ENCODE measurements at places on chromosomes 2 and 18. TPM values are rescaled to one million over a fixed set of nuclear protein-coding genes. Genes with fewer than 3 reads are reported as not detected.

DNA sequence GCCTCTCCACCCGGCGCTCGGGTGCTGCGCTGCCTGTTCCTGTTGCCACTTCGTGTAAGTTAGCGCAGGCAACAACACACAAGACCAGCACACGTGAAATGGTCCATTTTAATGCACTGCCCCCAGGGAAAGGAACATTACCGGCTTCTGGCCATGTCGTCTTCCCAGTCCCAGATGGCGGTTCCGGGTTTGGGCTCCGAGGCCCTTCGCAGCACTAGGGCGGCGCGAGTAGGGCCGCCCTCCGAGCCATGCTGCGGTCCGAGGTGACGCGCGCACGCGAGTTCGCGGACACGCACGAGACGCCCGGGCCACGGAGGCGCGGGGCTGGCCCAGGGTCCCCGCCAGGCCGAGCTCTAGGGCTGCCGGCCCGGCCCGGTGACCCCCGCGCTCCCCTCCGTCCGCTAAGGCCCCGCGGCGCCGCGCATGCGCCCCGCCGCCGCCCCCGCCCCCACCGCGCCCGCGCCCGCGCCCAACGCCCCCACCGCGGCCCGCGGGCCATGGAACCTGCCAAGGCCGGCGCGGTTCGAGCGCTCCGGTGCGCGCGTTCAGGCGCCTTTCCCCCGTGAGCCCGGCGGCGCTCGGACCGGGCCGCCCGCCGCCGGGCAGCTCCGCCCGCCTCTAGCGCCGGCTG lies 367 bp upstream of the ZNF236 start:
- DNase-seq: peak; percentile 60

GRCh38 chr2:240245184-240245583 lies 104.7 kb upstream of the OTOS start:
- DNase-seq: no peak

DNA sequence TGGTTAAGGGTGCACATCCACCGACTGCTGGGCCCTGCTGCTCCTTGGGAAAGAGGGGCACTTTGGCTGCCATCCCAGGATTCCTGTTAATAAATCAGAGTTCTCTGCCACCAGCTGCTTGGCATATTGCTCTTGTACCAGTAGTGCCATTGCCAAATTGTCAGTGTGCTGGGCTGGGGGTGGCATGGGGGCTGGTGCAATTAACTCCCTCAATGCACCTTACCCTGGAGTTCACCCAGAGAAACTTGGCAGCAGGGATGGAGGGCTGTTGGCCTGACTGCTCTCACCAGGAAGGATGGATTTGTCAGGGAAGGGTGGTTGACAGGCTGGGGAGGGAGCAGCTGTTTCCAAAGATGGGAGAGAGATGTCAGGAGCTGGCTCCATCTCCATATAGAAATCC lies 94.6 kb upstream of the SKOR2 start:
- no peak for DNase-seq

DNA sequence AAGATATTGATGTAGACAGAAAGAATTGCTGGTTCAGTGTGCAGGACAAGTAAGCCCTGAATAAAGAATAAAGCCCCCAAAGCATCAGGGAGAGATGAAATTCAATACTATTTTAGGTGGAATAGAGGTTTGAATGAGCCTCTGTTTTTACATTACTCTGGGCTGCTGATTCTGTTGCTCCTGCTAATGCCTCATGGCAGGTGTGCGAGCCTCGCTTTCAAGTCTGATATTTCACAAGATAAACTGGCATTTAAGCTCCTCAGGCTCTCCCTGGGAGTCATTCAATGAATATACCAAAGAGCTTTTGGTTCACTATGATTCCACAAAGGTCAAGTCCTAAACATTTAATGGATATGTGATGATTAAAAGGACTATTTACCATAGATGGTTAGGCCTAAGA lies 601.0 kb upstream of the SLC39A10 start:
- no peak for DNase-seq

- peak; percentile 23 for DNase-seq
These were observed 800 bp downstream of the TTC21B start for GRCh38 chr2:165952741-165953211.

DNA sequence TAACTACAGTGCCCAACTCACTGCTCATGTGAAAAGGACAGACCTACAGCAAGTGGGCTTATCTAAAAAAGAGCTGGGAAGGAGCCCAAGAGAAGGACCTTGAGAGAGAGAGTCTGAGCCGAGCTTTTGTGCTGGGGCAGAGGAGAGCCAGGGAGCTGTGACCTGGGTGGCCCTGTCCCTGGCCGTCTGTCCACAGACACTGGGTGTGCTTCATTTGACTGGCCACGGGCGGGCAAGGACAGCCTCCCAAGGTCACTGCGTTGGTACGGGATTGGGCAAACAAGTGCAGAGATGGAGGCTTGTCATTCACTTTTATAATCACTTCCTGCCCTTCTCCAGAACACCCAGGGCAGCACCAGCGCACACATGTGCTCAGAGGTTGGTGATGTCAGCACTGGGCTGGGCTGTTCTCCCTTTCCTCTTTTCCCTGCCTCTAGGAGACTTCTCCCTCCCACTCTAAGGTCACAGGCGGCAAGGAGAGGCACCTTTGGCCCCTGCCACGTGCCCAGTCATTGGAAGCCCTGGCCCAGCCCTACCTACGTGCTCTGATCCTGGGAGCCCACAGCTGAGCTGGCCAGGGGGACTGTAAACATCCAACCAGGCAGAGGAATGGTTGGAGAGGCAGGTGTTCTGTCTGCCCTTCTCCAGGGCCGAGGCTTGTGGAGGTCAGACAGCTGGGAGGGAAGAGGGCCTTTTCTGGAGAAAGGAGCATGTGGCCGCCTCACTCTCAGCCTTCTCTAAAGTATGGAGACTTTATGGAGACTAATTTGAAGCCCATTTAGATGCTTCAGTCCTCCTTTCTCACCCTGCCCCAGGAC lies 6.4 kb upstream of the PSD4 start:
- no peak for DNase-seq

- no peak for DNase-seq
These were observed 923.3 kb upstream of the DDX18 start for GRCh38 chr2:116891191-116891590.

GRCh38 chr2:85790499-85791188 lies 36.9 kb downstream of the ATOH8 start:
- no peak for DNase-seq

GRCh38 chr2:30371772-30372373 lies 75.2 kb upstream of the LCLAT1 start:
- DNase-seq: no peak

DNA sequence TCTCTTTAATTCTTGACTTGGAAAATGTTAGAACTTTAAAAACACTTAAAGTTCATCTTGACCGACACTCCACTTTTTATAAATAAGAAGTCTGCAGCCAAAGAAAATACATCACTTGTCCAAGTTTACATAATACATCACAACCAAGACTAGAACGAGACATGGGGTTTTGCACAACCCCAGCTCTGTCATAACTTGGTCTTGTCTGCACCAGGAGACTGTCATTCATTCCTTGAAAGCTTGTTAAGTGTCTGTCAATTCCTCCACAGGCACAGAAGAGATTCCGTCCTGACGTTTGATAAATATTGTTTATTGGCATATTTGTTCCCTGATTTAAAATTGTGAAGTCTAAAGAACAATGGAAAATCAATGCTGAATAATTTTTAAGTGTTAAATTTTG lies 139.5 kb upstream of the SETBP1 start:
- no peak for DNase-seq

DNA sequence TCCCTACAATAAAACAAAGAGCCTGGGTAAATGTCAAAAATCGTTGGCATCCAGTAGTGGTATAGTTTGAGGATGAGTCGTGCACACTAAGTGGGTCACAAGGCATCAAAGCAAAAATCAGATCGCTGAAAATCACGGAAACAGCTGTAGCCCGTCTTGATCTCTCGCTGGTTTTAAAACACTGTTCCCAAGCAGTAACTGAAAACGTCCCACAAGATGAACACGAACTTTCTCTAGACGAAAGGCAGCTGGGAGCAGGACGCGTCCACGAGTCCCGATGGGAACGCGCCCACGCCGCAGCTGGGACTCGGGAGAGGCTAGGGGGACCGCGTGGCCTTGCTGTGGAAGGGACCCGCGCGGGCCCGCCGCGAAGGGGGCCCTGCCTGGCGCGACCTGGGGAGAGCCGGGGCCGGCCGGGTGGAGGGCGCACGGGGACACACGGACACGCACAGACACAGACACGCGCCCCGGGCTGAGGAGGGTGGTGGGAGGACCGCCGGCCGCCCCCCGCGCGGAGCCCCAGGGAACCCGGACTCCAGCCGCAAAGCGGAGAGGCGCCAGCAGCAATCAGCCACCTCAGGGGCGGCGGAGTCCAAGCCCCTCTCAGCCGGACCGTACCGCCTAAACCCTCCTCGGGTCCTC lies 651 bp downstream of the STK17B start:
- peak; percentile 56 for DNase-seq

GRCh38 chr2:70789304-70790135 lies 923 bp downstream of the FIGLA start:
- peak; percentile 81 for DNase-seq

GRCh38 chr18:8937160-8938094 lies 165.1 kb upstream of the NDUFV2 start:
- no peak for DNase-seq

GRCh38 chr2:117537032-117537431 lies 277.5 kb upstream of the DDX18 start:
- DNase-seq: no peak

DNA sequence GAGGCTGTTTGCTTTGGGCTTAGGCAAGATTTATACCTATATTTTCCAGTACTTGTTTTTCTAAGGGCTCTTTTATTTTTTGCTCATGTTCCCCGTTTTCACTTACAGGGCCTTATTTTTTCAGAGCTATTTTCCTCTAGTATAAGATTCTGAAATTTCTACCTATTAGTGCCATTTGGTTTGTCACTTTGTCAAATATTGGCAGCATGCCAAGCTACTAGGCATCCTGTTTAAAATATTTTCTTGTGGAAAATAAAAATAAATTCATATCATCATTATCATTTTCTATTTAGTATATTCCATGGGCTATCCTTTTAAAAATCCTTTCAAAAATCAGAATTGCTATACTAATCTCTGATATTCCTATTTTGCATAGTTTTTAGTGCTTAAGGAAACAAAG lies 64.8 kb upstream of the CHST9 start:
- DNase-seq: no peak

- no peak for DNase-seq
These were observed 65.3 kb downstream of the LCLAT1 start for GRCh38 chr2:30512243-30512886.

GRCh38 chr18:26312199-26312598 lies 86.0 kb downstream of the TAF4B start:
- no peak for DNase-seq

DNA sequence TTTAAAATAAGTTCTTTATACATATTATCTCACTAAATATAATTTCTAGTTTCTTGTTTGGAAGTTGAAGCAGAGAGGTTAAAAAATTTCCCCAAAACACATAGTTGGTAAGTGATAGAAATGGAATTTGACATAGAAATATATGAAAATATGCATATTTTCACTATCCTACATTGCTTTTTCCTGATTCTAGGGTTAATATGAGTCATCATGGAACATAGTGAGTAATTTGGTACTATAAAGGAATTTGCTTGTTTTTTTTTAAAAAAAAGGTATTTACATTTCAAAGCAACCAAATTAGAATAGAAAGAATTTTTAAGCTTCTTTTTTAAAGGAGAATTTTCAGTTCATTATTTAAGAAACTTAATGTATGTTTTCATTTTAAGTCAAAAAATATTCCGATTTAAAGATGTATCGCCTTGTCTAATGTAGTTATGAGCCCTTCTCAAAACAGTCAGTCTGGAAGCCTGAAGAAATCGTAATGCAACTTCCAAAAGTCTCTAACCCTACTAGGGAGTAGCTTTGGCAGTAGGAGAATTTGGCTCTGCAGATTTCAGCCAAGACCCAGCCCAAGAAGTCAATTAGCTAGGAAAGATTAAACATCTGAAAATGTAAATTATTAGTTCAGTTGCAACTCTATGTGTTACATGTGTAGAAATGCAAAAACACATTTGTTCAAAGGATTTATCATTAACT lies 147.3 kb downstream of the RDH14 start:
- peak; percentile 65 for DNase-seq

- peak; percentile 32 for DNase-seq
These were observed 14.1 kb upstream of the KLF11 start for GRCh38 chr2:10028988-10029874.

DNA sequence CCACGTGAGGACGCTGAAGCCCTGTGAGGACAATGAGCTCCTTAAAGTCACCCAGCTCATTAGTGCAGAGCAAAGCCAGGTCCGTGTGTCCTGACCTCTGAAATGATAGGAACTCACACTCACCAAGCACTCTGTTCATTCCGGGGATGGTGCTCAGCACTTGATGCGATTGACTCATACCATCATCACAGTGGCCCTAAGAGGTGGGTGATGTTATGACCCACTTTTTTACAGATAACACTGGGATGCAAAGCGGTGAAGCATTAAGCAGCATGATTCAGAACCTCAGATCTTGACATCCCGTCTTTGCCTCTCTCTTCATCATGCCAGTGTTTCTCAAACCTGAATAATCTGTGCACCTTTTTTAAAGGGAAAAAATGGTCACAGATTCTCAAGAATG lies 234.8 kb downstream of the ALPK2 start:
- no peak for DNase-seq

GRCh38 chr2:33121925-33122324 lies 175.2 kb downstream of the LTBP1 start:
- no peak for DNase-seq

GRCh38 chr2:240589375-240589774 lies 2.8 kb downstream of the CAPN10 start:
- no peak for DNase-seq

DNA sequence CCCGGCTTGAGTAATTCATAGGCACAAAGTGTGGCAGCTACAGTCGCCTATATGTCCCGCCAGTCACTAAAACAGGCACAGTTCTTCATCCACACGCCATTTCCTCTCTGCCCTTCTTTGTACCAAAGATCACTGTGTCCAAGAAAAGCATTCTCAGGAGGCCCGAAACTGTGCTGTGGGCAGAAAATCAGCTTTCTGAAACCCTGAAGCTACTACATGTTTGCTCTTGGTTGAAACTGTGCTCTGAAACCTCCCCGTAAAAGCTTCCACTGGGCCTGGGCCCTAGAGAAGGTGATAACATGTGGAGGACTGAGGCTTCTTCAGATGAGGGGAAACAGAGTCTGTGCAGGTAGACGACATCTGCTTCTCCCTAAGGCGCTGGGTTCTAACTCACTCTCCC lies 75.6 kb upstream of the ID2 start:
- DNase-seq: no peak

GRCh38 chr18:13267431-13267873 lies 48.9 kb downstream of the LDLRAD4 start:
- no peak for DNase-seq

ZNF521 gene
- 130 TPM for total RNA-seq

TBR1 gene
- under 0.01 TPM for total RNA-seq

GDF7 gene
- total RNA-seq: 2.8 TPM

LRP2 gene
- not detected for total RNA-seq

RGPD3 gene
- total RNA-seq: under 0.01 TPM

DTNB gene
- total RNA-seq: 3.7 TPM

PID1 gene
- total RNA-seq: 0.20 TPM

DPP4 gene
- 79.6 TPM for total RNA-seq

DDX1 gene
- total RNA-seq: 61.5 TPM

SPHKAP gene
- total RNA-seq: not detected

CEBPZ gene
- 38.7 TPM for total RNA-seq

CDH20 gene
- total RNA-seq: under 0.01 TPM

CRYBA2 gene
- total RNA-seq: not detected

CCDC195 gene
- not detected for total RNA-seq

MOGAT1 gene
- total RNA-seq: not detected

CCDC74B gene
- total RNA-seq: 0.79 TPM

CCDC178 gene
- total RNA-seq: not detected
